HEK293T (cell line): ENCODE measurements at places on chromosomes 7 and 10.

- DNase-seq, result no peak
These were observed 12.1 kb downstream of the PNLIPRP1 start for GRCh38 chr10:116602648-116603400.

- no peak for DNase-seq
These were observed 110.8 kb downstream of the PDGFA start for GRCh38 chr7:408751-409311.

DNA sequence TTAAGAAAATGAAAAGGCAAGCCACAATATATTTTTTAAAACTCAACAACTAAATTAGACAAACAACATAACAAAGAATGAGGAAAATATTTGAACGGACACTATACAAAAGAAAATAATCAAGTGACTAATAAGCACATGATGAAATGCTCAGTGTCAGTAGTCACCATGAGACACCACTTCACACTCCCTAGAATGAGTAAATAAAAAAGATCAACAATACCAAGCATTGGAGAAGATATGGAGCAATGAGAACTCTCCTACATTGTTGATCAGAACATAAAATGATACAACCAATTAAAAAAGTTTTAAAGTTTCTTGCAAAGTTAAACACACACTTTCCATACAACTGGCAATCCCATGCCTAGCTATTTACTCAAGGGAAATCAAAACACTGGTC lies 222.2 kb downstream of the C7orf25 start:
- DNase-seq, result no peak

GRCh38 chr10:126372396-126372795 lies 15.9 kb downstream of the ADAM12 start:
- no peak for DNase-seq
